ENCODE measurements at places on chromosomes 12 and 14.

GRCh38 chr12:82099216-82099615 lies 259.0 kb downstream of the CCDC59 start:
- DNase-seq: no peak

GRCh38 chr14:91801358-91801757 lies 66.0 kb downstream of the TC2N start:
- DNase-seq: no peak

GRCh38 chr14:38868399-38869290 lies 234.4 kb downstream of the SEC23A start:
- DNase-seq: no peak

DNA sequence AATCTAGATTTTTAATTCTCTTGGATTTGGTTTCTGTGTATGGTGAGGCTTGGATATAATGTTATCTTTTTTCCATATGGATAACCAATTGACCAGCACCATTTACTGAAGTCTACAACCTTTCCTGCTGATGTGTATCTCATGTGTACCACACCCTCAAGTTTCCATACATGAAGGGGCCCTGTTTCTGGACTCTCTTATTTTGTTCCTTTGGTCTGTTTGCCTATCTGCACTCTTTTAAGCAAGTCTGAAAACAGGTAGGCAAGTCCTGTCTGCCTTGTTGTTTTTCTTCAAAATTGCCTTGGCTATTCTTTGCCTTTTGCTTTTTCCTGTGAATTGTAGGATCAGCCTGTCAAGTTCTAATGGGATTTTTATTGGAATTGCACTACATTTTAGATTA lies 44.6 kb downstream of the MAX start:
- DNase-seq: no peak

DNA sequence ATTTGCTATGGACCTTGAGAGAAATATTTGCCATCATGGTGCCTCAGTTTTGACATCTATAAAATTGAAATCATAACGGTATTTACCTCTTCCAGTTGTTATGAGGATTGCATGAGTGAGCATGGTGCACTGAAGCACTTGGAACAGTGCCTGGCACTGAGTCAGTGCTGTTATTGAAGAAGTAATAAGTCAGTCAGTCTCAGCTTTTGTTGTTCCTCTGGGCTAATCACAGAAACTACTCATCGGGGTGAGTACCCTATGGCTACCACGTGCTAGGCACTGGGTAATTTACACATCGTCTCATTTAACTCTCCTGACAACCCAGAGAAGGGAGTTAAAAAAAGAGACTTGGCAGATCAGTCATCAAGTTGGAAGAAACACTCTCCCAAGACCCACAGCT lies 159.5 kb upstream of the NRXN3 start:
- no peak for DNase-seq

DNA sequence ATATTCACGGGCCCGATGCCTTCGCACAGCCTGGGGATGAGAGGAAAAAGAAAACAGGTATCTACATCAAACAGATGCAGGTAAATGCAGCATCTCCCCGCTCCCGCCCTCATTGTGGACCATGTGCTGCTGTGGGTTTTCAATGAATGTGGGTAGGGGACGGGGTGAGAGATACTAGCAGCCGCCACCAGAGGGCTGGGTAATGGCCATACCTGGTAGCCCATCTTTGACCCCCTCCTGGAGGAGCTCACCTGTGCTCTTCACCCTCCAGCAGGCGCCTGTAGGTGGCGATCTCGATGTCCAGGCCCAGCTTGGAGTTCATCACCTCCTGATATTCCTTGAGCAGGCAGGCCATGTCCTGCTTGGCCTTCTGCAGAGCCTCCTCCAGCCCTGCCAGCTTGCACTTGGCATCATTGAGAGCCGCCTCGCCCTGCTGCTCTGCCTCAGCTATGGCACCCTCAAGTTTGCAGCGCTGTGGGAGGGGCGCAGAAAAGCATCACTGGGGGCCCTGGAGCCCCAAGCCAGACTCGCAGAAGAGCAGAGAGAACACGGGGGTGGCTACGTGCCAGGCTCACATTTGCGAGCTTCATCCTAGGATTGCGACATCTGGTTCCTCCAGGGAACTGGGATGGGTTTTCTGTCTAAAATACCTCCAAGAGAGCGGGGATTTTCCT lies 10.2 kb downstream of the KRT82 start:
- DNase-seq: no peak

DNA sequence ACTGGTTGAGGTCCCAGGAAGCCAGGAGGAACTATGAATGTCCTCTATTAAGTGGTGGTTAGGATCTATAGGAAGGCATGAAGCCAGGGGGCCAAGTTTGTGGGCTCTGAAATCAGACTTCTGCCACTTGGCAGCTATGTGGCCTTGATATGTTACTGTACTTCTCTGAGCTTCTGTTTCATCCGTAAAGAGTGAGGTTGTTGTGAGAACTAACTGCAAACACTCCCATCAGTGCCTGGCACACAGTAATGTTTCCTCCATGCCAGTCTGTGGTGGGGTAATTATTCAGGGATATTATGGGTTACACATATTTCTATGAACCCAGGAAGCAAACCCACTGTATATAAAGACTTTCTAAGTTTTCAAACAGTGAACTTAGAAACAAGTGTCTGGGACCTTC lies 57.4 kb downstream of the PLXNC1 start:
- DNase-seq: no peak

- no peak for DNase-seq
Observed at GRCh38 chr14:98114122-98114895, 1157.7 kb downstream of the BCL11B start.

DNA sequence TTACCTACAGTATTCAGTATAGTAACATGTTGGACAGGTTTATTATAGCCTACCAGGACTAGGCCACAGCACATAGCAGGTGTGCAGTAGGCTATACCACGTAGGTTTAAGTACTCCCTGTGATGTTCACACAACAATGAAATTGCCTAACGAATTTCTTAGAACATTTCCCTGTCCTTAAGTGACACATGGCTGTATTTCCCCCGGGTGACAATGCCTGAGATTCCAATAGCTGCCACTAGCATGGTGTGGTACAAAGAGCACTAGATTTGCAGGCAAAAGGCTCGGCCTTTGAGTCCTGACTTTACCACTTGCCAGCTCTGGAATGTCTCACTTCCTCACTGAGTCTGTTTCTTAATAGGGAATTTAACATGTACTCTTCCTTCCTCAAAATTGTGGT lies 19.7 kb downstream of the PTPN21 start:
- no peak for DNase-seq

DNA sequence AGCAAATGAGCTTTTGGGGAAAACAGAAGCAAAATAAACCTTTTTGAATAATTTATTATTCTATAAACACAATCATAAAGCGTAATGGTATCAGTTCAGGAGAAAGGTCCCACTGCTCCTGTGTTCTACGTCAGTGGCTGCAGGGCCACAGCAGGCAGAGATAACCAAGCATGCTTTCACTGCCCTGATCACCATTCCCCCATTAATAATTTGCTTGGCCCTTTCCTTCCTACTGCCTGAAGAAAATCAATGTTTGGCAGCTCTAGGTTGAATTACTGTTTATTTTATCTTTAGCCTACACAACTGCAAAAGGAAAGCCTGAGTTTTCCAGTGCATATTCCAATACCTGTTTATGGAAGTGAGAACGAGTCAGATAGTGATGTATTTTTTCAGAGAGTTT lies 369.9 kb downstream of the DIO2 start:
- DNase-seq: no peak

DNA sequence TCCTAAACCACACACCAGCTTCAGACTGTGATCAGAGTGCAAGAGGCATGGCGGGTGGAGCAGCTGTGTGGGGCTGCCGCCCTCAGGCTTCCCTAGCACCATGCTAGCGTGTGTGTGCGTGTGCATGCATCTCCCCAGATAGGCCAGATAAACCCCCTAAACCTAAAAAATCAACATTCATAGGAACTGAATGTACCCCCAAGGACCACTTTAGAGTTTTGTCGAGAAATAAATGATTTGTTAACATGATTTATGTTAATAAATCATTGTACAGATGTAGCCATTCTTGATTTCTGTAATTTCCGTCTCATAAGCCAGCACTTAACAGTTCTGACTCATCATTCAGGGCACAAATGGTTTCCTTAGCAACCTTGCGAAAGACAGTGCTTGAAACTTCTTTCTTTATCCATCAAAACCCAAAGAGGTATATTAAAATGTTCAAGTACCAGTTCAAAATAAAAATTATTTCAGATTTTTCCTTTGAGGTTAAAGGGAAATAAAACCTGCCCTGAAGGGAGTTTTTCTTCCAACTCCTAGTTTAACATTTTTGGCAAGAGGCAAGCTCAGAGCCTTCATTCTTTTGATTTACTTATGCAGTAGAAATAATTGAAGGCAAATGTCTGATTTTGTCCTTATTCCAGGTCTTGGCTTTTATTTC lies 206.2 kb upstream of the RGS6 start:
- DNase-seq: no peak

DNA sequence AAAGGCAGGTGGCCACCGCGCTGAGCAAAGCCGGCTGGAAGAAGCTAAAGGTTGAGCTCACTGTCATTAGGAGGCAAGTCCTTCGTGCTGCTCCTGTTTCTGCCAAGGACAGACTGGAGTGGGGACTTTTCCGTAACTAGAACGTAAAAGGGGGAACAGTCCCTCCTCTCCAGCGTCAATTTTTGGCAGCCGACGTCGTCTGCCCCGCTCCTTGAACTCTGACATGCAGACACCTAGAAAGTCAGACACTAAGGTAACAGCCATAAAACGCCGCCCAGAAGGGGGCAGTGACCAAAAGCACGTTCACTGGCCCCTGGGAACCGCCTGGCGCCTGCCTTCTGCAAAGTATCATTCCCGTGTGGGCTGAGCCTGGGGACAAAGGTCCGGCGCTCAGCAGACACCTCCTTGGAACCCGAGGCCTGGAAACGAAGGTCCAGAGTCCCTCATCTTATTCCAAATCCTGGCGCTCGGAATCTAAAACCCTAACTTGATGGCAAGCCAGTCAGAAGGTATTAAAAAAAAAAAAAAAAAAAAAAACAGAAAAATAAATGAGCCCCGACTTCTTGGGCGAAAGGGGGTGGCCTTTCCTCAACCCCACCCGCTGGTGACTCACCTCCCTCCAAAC lies 1.1 kb upstream of the LRP1 start:
- no peak for DNase-seq

DNA sequence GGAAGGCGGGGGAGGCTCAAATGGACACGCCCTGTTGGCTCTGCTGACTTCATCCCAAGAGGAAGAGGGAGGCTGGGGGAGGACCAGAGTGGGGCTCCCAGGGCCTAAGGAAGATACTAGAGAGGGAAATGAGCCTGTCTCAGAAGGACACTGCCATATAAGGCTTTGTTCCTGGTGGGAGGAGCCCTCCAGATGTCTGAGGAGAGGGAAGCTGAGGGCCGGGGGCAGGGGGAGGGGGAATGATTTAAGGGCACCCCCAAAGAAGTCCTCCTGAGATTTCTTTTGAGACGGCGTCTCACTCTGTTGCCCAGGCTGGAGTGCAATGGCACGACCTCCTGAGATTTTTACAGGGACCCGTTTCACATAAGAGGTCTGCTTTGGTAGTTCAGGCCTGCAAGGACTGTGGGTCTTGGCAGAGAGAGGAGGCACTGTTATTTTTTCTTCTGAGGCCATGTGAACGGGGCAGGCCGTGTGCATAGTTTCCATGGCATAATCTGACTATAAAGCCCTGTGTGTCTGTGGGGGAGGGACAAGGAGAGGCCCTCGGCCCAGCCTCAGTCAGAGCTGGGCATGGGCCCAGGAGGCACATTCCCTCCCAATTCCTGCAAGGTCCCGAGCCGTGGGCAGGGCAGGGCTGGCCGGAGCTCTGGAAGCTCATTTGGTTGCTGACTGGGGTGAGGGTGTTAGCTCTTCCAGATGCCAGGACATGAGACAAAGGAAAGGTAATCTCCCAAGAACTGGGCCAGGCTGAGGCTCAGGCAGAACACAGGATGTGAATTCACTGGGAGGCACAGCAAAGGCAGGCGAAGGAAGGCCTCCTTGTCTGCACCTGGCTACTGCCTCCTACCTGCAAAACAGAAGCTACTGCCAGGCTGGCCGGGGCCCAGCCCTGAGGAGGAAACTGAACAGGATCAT lies 22.2 kb upstream of the PLEKHG3 start:
- DNase-seq: no peak

GRCh38 chr12:74482115-74482514 lies 55.5 kb upstream of the ATXN7L3B start:
- no peak for DNase-seq

- no peak for DNase-seq
Observed at GRCh38 chr12:112836736-112837628, 45.4 kb downstream of the RPH3A start.

GRCh38 chr12:55830601-55831446 lies 1.4 kb upstream of the DNAJC14 start:
- no peak for DNase-seq

- DNase-seq: no peak
Observed at GRCh38 chr14:80522936-80523335, 311.6 kb upstream of the DIO2 start.

DNA sequence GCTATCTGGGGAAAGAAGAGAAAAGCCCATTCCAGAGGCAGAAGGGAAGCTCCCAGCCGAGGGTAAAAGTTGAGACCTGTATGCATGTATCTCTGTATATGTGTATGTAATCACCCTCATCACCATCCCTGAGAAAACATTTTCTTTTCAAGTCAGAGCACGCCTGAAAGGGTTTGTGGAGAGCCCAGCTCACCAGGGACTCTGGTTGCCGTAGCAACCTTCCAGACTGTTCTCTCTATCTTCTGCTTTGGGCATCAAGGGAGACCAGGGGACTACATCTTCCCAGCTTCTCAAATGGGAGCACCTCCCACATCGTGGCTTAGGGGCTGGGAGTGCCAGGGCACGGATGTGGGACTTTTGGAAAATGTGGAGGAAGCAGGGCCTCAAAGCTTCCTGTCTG lies 93.5 kb downstream of the GALNT8 start:
- DNase-seq: no peak

DNA sequence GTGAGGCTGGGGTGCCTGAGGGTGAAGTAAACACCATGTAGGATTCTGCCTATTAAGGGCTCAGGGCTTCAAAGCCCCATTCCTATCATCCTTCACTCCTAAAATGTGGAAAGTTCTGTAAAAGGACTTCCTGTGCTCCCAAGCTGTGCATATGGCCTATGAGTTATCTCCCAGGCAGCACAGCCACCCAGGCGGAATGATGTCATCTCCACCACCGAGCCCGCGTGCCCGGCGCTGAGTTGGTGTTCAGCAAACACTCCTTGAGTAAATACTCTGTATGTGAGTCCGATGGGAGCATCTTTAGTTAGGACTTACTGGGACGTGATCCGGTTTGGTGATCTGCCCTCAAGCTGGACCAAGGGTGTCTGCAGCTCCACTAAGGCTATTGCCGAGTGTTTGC lies 437.3 kb downstream of the MED13L start:
- DNase-seq: no peak

DNA sequence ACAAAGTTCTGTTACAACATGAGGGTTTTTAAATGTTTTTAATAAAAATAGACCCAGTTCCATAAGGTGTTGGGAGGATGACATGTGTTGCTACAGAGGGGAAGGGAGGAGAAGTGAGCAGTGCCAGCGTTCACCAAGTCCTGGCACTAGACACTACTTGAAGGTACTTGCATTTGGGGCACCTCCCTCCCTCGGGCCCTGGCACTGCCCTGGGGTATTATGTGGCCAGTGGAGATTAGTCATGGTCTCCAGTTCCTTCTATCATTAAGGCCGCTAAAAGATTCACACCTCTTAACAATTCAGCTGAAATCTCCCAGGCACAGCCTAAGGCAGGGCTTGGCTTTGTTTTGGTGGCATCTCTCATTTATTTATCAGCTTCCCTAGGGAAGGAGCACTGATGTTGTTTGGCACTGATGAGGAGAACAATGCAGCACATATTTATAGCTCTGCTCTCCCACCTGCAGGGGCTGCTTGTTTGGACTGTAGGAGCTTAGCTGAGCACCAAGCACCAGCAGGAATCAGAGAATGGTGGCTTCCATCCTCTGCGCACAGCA lies 155.5 kb upstream of the NTF3 start:
- no peak for DNase-seq

- no peak for DNase-seq
Observed at GRCh38 chr14:104419865-104420505, 159.6 kb upstream of the C14orf180 start.

All from NCI-H1048 (cell line).